ENCODE measurements at places on chromosomes 4 and X.

- no peak for DNase-seq
Measured at GRCh38 chrX:9467751-9468150, 2.9 kb downstream of the TBL1X start.

GRCh38 chr4:46441136-46441859 lies 51.4 kb upstream of the GABRA2 start:
- DNase-seq: no peak

- DNase-seq: no peak
Measured at GRCh38 chr4:114694770-114695169, 96.2 kb downstream of the UGT8 start.

- no peak for DNase-seq
Measured at GRCh38 chr4:14084598-14084997, 457.1 kb upstream of the BOD1L1 start.

GRCh38 chr4:35464964-35465528 lies 779.3 kb downstream of the ARAP2 start:
- no peak for DNase-seq

DNA sequence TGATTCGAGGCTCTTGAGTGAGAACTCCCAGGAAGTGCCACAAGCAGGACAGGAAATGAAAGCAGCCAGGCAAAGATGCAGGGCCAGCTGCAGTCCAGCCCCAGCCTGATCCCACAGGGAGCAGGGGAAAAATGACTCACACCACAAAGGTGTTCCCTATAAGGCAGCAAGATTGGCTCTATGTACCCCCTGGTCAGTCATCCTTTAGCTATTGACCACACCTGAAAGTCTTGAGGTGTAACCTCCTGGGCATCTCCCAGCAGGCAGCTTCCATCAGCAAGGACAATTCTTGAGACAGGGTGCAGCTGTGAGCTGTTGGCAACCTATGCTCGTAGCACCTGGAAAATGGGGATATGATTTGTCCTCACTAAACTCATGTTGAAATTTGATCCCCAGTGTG lies 27.9 kb upstream of the EXOC1L start:
- DNase-seq: no peak

GRCh38 chrX:13257223-13258051 lies 62.4 kb downstream of the ATXN3L start:
- no peak for DNase-seq

DNA sequence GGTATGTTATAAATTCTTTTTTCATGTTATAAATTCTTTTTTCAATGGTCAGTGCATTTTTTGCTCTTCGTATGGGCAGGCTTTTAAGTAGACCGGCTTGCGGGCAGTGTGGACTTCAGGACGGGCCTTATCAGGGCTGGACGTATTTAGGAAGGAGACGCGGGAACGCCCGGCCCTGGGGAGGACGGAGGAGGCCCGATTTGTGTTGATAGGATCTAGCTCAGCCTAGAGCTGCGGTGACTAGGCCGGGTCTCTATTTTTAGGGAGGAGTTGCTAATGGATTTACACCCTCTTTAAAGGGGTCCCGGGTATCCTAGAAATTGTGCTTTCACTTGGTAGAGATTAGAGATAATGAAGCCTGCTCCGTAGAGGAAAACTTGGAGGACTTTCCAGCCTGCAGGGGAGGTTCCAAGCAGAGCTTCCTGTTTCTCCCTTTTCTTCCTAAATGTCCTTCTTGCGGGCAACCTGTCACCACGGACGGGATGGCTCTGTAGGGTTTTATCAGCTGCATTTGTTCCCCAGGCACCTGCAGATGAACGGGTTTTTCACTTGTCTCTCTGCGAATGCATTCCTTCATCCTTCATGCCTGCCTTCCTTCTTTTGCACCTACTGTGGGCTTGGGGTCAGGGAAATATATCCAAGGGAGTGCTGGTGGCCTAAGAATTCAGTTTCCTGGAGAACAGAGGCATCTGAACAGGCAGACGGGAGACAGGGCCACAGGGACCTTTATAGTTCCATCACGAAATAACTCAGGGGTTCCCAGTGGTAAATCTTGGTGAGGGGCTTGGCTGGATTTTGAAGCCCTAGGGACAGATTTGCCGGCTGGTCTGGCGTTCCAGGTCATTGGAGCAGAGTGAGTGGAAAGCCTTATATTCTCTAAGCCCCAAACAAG lies 1.4 kb downstream of the CD99 start:
- DNase-seq: no peak

DNA sequence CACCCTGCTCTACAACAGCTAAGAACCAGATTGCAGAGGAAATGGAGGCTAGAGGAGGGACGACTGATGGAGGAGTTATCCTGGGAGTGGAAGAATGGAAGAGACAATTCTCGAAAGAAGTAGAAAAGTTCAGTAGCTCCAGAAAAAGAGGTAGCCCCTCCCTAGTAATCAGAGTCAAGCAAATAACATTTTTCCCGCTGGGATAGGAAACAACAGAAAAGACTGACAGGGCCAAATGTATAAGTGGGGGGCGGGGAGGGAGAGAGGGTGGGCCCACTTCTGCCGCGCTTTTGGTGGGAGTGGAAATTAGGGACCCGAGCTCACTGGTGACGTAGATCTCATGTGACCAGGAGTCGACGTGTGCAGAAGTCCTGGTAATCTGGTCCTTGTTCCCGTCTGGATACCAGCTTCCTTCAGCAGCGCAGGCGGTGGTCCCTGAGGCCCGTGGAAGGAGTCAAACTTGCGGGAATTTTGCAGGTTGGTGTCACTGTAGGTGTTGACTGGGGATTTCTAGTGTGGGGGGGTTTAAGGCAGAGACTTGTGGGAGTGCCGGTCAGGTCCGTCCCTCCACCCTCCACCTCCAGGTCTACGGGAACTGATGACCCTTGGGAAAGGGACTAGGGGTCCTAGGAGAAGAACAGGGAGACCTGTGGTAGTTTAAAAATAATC lies at the start of gene TCEAL9:
TCEAL9 (plus strand) TSS at position 377 of the 669 bp plus-strand sequence. CDS start 1,179 bp downstream, outside the sequence.
- DNase-seq: no peak

DNA sequence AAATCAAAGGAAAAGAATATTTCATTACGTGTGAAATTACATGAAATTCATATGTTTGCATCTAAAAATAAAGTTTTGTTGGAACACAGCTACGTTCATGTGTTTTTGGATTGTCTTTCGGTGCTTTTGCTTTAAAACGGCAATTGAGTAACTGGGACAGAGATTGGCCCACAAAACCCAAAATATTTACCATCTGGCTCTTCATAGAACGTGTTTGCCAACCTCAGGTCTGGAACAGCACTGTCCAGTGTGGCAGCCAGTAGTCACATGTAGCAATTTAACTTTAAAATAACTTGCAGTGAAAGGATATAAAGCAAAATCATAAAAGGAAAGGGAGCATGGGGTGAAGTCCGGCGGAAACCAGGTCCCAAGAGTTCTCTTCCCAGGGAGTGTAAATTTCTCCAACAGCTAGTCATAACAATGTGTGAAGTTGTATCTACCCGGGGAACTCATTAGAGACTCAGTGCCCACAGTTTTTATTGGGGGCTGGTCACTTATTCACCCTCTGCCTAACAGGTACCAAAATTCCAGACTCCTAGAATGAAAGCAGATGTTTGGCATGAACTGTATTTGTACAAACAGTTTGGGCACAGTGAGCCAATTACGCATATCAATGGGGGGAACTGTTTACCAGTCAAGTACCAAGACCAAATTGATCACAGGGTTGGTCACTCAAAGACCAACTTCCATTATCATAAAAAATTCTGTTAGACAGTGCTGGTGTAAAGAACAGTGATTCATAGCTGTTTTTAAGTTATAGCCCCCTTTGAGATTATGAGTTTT lies 10.3 kb downstream of the OCIAD1 start:
- no peak for DNase-seq

GRCh38 chrX:111375747-111376146 lies 36.2 kb downstream of the DCX start:
- DNase-seq: no peak

- DNase-seq: no peak
Measured at GRCh38 chr4:26035921-26036320, 121.9 kb downstream of the SMIM20 start.

- no peak for DNase-seq
Measured at GRCh38 chr4:103895876-103896465, 176.2 kb upstream of the TACR3 start.

DNA sequence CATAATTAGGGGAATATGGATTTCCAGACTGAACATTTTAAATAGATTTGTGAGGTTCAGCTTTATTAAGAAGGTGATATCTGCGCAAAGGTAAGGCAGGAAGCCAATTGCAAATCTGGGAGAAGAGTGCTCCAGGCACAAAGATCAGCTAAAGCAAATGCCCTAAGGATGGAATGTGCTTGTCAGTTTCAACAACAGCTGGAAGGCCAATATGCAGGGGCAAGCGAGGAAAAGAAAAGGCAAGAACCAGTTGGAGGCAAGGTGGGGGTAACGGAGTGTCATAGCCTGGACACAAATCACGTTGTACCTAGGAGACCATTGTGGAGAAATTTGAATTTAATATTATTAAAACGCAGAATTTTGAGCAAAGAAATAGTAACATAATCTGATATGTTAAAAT lies 1710.3 kb upstream of the PCDH7 start:
- DNase-seq: no peak

DNA sequence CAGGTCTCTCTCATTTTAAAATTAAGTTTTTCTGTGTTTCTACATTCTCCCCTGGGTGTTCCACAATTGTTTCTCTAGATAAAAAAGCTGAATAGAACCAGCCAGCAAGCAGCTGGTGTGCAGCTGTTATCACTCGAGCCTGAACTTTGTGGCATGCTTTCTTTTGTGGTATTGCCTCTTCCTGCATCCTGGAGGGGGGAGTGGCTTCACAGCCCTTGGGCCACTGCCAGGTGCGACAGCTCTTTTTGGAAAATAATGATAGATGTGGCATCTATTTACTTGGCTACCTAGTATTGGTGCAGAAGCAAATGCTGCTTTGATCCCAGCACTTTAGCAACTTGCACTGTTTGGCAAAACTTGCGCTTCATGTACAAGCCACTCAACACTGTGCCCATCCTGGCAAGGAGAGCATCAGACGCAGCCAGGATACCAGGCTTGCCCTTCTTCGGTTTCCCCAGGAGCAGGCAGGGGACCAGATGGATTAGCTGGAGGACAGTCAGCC lies 69.4 kb downstream of the HMGB2 start:
- no peak for DNase-seq

DNA sequence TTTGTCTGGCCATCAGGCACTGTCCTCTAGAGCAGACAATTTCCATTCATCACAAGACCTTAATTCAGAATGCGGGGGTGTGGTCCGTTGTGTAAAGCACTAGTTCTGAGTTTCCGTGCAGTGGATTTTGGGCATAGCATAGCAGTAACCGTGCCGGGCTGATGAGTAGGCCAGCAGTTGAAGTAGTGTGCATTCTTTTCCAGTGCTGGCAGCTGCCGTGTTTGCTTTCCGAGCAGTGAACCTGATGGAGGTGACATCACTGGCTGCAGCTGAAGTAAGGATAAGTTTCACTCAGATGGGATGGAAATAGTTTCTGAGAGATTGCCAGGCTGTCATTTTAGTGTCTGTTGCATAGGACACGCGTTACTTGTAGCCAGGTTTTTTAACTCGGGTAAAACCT lies 107.0 kb upstream of the STIM2 start:
- no peak for DNase-seq

DNA sequence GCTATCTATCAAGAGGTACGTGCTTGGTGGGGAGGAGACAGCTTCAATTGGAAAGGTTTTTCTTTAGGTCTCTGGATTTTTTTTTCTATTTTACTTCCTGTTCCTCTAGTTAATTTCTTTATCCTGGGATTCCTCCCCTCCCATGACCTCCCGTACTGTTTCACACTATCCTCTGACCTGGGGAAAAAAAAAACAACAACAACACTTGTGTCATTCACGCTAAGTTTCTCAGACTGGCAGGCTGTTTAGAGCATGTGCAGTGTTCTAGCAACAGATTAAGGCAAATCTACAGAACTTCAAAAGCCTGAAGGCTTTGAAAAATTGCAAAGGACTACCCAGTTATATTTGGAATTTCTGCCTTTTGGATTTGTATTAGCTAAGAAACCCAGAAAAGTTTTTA lies 358.4 kb downstream of the ARHGAP24 start:
- no peak for DNase-seq

DNA sequence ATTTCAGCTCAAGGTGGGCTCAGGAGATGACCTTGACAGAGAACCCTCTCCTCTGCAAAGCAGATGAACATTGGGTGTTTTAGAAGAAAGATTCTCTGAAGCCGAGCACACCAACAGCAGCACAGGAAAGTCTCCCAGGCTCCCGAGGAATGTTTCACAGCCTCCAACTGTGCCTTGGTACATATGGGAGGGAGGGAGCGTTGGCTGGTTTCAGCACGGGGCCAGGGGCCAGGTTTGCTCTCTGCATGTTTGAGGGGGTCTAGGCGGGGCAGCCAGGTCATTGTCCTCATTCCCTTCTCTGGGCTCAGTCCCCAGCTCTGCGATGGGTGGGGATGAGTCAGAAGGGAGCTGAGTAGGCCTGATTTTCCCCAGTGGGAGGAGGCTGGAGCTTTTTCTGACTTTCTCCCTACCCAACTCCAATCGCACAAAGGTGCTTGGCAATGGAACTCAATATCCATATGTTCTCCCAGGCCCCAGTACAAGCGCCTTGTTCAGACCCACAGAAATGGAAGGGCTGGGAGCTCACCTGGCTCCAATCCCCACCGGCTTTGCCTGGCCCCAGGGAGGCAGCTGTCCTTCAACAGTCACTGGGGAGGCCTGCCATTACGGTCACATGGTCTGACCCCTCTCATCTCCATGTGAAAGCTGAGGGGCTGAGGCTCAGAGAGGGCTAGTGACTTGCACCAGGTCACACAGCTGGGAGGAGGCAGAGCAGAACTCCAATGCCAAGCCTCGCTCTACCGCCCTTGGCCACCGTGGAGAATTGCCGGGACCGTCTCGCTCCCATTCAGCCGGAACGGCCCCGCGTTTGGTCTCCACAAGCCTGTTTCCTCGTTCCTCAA lies 108.4 kb upstream of the AFAP1 start:
- no peak for DNase-seq

DNA sequence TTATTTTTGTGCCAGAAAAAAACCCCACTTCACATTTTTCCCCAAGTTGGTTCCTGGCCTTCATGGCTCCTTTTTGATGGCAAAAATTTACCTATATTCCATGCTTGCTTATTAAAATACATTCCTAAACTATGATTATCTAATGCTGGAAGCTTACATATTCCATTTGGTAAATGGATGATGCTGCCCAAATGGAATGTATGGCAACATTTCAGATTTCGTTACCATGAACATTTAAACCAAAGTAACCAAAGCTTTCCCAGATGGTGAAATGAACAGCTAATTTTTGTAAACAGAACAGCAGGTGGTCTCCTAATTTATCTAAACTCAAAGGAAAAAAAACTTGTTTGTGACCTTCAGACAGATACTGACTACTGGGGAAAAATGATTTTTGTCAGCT lies 110.8 kb upstream of the TEX13A start:
- no peak for DNase-seq

- DNase-seq: no peak
Measured at GRCh38 chr4:148029781-148030180, 297.9 kb downstream of the ARHGAP10 start.

DNA sequence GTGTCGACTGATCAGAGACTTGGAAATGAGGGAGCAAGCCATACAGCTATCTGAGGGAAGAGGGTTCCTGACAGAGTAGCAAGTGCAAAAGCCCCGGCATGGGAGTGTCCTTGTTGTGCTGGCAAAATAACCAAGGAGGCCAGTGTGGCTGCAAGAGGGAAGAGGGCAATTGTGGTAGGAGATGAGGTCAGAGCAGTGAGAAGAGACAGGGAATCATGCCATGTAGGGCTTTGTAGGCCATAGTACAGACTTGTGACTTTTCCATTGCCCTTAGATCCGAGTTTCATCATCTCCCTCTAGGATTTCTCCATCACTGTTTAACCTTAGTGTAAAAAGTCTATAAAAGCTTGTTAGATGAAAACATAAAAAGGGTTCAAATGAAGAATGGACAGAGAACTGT lies 76.2 kb downstream of the DOCK11 start:
- DNase-seq: no peak

All from stimulated activated CD8-positive, alpha-beta memory T cell treated with anti-CD3 and anti-CD28 coated beads, Interleukin-7, amount 100 ng/mL, for 1 hour (primary cell).